ENCODE measurements at places on chromosomes 3 and 15.

GRCh38 chr3:71045917-71046282, 537.6 kb downstream of the FOXP1 start:
- DNase-seq = no peak

DNA sequence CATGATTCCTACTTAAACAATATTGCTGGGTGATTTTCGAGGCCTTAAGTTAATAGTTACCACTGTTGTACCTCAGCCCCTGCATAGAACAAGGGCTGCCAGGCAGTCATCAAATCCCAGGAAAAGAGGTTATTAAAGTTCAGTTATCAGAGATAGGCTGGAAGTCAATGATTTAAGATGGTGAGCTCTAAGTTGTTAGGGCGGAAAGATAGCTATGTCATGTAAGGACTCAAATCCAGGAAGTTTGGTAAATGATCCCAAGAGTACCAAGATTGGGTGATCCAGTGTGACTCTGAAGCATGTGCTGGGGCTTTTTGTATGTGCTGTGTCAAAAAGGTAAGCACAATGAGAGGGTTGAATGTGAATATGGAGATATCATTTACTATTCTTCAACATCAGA, 287.9 kb downstream of the NLGN1 start:
- no peak for DNase-seq

- DNase-seq = peak; percentile 37
Observed at GRCh38 chr15:98649472-98650416, 1.4 kb downstream of the IGF1R start.

DNA sequence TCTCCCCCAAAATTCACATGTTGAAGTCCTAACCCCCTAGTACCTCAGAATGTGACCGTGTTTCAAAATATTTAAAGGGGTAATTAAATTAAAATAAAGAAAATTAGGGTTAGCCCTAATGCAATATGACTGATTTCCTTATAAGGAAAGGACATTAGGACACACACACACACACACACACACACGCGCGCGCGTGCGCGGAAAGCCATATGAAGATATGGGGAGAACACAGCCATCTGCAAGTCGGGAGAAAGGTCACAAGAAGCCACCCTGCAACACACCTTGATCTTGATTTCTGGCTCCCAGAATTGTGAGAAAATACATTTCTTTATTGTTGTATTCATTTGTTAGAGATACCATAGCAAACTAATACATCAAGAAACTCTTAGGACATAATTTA, 54.6 kb upstream of the STXBP5L start:
- DNase-seq = no peak

GRCh38 chr15:96978937-96979473, 648.5 kb downstream of the NR2F2 start:
- DNase-seq = no peak

DNA sequence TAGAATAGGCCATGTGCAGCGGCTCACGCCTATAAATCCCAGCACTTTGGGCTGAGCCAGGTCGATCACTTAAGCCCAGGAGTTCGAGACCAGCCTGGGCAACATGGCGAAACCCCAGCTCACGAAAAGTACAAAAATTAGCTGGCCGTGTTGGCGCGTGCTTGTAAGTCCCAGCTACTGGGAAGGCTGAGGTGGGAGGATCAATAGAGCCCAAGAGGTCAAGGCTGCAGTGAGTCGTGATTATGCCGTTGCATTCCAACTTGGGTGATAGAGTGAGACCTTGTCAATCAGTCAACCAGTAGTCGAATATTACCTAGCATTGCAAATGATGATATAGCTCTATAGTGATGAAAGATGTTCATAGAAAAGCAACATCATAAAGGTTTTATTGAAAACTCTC, 51.9 kb downstream of the USP8 start:
- DNase-seq = no peak

DNA sequence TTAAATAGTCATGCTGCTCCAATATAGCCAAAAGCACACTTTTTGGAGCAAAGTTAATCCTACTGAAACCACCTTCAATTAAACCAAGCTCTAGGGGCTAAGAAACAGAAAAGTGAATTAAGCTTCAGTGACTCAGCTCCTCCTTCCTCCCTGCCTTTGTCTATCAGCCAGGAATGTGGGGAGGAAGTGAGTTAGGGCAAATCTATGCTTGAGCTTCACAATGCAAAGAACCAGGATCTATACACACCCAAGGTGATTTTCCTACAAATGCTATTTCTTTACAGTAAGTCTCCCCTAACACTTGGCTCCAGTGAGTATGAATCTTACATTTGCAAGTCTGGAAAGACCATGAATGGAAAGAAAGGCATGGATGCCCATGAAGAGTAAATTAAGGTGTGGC, 212.1 kb downstream of the P3H2 start:
- peak; percentile 75 for DNase-seq

- DNase-seq = no peak
Observed at GRCh38 chr3:145370870-145371269, 790.1 kb downstream of the PLOD2 start.

- DNase-seq = peak; percentile 16
Observed at GRCh38 chr3:126179825-126180476, 435 bp downstream of the ALDH1L1 start.

GRCh38 chr3:156749244-156749643, 74.9 kb downstream of the TIPARP start:
- peak; percentile 18 for DNase-seq

DNA sequence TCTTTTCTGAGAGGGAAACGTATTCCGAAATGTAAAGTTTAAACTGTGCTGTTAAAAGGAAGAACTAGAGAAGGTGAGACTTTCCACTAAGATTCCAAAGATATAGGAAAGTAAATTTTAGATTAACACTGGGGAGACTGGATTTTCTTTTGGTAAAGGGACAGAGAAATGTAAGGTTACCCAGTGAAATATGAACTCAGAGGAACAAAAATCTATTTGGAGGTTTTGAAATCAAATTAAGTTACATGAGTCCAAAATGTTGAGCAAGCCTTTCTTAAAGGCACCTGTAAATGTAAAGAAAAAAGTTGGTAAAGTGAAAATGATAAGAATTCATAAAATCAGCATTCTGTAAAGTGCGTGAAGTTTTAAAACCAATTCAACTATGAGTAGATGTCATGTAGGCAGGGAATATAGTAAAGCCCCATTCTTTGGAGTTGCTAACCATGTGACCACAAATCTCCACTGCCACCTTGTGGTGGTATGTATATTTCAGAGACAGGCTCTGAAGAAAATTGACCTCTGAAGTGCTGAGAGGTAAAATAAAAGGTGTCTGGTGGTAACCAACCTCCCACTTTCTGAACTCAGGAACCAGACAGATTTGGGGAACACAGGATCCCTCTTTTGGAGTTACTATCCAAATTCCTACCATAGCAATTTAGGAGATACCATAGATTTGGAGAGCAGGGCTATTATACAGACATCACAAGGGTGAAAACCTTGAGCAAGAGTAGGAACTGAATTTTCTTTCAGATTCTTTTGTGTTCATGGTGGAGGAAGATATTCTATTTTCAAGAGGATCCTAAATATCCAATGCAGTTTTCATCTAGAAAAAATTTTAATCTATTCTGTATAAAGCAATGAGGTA, 215.3 kb downstream of the ROBO2 start:
- peak; percentile 53 for DNase-seq

GRCh38 chr3:78204977-78205376, 1165.1 kb downstream of the ROBO2 start:
- peak; percentile 76 for DNase-seq

GRCh38 chr15:61715082-61715481, 345.2 kb downstream of the VPS13C start:
- no peak for DNase-seq

DNA sequence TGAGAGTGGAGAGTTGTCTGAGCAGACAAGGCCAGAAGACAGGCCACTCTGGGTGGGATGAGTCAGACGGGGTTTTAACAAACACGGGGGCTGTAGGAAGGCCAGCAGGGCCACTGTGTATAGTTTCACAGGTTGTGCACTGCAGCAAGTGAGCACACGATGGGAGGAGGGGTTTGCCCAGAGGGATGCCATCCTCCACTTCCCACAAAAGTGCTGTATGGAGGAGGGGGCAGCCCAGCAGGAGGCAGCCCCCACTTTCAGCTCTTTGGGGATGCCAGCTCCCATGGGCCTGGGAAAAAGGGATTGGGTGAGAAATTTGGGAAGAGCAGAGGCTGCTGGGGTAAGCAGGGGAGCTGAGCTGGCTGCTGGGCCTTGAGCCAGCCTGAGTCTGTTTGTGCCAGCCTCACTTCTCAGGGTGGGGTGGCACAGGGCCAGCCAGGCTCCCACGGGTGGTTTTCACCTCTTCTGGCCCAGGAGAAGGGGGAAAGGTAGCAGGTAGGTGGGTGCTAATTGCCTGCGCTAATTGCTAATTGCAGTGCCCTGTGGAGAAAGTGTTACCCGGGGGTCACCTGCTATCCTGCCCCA, 6.7 kb downstream of the ZBTB47 start:
- DNase-seq = peak; percentile 34

GRCh38 chr15:40037721-40038120, 1.3 kb downstream of the SRP14 start:
- no peak for DNase-seq

DNA sequence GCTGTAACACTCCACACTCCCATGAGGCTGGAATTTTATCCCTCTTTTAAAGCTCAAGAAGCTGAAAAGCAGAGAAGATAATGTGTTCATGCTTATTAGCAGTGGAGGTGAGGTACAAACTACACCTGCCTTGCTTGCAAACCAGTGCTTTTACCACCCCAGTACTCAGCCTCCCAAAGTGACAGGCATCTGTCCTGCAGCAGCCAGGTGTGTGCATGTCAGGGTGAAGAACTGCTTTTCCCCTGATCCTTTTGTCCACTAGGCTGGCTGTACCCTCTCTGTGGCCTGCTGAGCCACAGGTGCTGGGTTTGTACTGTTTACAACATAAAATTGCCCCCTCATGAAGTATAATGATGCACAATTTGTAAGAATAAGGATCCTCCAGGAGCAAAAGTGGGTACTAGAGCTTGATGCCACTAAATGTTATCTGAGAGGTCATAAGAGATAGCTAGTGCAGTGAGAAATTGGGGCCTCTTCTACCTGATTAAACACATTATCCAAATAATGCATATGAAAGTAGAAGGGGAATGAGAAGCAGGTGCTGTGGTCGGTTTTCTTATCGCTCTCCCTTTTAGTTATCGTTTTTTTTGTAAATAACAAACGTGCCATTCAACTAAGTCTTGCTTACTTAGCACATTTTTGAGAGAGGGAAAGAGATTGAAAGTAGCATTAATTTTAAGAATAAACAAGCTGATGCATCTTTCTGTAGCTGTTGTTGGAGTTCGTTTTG, 39.2 kb upstream of the GADL1 start:
- DNase-seq = no peak

DNA sequence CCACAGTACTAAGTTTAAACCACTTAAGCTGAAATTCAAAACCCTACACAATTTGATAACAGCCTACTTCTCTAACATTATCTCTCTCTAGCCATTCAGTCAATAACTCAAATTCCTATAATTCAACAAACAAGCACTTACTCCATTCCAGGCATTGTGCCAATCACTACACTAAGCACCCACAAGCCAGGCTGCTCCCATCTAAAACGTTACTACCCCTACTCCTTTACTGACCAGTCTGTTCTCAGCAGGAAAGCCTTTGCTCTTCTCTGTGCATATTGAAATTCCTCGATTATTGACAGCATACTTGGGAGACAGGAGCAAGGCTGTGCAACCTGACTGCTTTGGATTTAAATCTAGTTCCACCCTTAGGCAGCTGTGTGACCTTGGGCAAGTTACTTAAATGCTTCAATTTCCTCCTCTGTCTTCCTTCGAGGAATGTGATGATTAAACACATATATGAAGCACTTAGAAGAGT, 177.2 kb upstream of the THBS1 start:
- peak; percentile 89 for DNase-seq

- no peak for DNase-seq
Observed at GRCh38 chr3:49098429-49098828, 4.6 kb upstream of the QRICH1 start.

GRCh38 chr3:79361748-79362378, 405.9 kb downstream of the ROBO1 start:
- peak; percentile 53 for DNase-seq

- DNase-seq = no peak
Observed at GRCh38 chr15:92467245-92467644, 73.6 kb downstream of the ST8SIA2 start.

DNA sequence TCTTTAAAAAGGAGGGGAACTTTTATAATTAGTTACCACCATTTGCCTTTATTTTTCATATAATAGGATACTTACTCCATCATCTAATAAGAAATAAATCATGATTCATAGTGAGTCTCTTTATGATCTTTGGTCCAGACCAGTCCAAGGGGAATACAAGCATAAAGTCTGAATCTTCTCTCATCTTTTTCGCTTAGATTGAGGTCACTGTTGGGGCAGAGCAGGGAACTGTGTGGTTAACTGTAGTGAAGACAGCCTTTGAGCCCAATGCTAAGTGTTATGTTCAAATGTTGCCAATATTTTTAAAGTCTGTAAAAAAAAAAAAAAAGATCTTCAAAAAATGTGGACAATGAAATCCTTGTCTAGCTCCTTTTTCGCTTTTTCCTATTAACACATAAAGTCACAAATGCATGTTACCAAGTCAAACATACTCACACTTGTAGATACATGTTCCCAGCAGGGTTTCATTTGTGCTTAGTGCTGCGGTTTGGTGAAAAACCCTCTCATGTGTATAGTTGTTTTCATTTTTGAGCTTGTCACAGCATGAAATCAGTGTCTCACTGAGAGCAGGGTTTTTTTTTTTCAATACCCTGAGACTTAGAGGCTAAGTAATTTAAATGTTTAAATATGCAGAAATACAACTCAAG, 72.1 kb downstream of the EPHA3 start:
- no peak for DNase-seq

DNA sequence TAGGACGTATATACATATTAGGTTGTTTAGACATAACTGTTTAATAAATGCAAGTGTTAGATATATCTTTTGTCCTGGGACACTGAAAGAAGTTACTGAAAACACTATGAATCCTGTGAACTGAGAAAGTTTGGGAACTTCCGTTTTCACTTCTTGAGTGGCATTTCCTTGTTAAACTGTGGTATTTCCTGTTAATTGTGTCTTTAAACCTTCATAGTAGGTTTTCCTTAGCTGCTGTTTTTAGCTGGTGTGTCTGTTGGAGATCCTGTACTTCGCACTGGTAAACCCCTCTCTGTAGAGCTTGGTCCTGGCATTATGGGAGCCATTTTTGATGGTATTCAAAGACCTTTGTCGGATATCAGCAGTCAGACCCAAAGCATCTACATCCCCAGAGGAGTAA, 37.1 kb downstream of the ATP6V1A start:
- peak; percentile 66 for DNase-seq

DNA sequence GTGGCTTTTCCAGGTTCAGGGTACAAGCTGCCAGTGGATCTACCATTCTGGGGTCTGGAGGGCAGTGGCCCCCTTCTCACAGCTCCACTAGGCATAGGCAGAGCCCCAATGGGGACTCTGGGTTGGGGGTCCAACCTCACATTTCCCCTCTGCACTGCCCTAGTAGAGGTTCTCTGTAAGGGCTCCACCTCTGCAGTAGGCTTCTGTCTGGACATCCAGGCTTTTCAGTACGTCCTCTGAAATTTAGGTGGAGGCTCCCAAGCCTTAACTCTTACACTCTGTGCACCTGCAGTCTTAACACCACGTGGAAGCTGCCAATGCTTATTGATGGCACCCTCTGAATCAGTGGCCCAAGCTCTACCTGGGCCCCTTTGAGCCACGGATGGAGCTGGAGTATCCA, 22.5 kb upstream of the TM4SF4 start:
- DNase-seq = no peak

All from EH (cell line).